T-cell (primary cell): ENCODE measurements at places on chromosomes 13 and 19. TPM values are rescaled to one million over a fixed set of nuclear protein-coding genes. Genes with fewer than 3 reads are reported as not detected.

DNA sequence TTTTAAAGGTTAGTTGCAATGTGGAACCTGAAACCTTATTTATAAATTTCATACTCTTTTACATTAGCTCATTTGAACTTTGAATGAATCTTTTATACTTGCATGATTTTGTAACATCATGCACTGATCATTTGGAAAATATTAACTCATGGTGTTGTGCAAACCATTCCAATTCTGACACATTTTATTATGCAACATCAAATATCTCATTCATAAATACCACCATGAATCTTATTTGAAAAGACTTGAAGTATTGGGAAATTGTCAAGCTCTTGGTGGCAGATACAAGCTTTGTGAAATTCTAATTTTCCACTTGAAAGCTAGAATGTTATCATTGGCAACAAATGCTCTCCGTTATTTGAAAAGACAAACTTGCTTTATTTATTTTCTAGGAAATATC is 379.9 kb upstream of the PCDH20 start:
- no peaks in the 10 kb centered on the region for H3K4me1 ChIP-seq
- no peaks in the 10 kb centered on the region for H3K27me3 ChIP-seq
- H3K36me3 ChIP-seq, result no peaks in the 10 kb centered on the region
- DNase-seq, result no peak

- no peak overlapping the region for H3K4me3 ChIP-seq
- peaks cover 2% of the 10 kb centered on the region for H3K4me1 ChIP-seq
- H3K36me3 ChIP-seq, result peaks cover 69% of the 10 kb centered on the region
Measured at GRCh38 chr19:18865973-18866799, 29.8 kb downstream of the CERS1 start.

DNA sequence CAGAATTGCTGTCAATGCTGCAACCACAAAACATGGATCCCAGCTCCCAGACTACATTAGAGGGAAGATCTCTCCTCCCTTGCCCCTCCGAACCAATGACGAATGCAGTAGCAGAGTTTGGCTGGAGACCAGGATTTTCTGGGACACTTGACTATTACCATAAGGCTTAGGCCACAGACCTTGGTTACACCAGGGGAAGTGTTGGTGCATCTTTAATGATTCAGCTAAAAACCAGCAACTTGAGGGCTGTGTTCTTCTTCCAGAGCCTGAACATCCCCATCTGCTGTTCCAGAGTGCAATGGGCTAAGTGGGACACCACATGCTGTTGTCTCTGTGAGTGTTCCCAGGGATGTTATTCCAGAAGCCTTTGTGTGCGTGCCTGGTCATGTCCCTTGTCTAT is 528.2 kb downstream of the LMO7 start:
- H3K27ac ChIP-seq, result no peak overlapping the region
- no peaks in the 10 kb centered on the region for H3K27me3 ChIP-seq
- no peaks in the 10 kb centered on the region for H3K36me3 ChIP-seq
- no peak for DNase-seq

- no peaks in the 10 kb centered on the region for H3K36me3 ChIP-seq
- H3K27ac ChIP-seq, result no peak overlapping the region
- no peaks in the 10 kb centered on the region for H3K27me3 ChIP-seq
- no peak for DNase-seq
Measured at GRCh38 chr13:32048816-32049215, 17.2 kb downstream of the FRY start.

- no peak overlapping the region for H3K4me3 ChIP-seq
- DNase-seq, result no peak
- no peaks in the 10 kb centered on the region for H3K36me3 ChIP-seq
- H3K27me3 ChIP-seq, result no peaks in the 10 kb centered on the region
- no peak overlapping the region for H3K27ac ChIP-seq
- peaks cover 4% of the 10 kb centered on the region for H3K4me1 ChIP-seq
Measured at GRCh38 chr19:28737021-28737895, 475.7 kb downstream of the UQCRFS1 start.

- peaks cover 37% of the 10 kb centered on the region for H3K27me3 ChIP-seq
- no peak overlapping the region for H3K4me3 ChIP-seq
- H3K36me3 ChIP-seq, result no peaks in the 10 kb centered on the region
- no peaks in the 10 kb centered on the region for H3K4me1 ChIP-seq
- no peak for DNase-seq
Measured at GRCh38 chr13:99926014-99926731, 45.4 kb downstream of the ZIC5 start.

DNA sequence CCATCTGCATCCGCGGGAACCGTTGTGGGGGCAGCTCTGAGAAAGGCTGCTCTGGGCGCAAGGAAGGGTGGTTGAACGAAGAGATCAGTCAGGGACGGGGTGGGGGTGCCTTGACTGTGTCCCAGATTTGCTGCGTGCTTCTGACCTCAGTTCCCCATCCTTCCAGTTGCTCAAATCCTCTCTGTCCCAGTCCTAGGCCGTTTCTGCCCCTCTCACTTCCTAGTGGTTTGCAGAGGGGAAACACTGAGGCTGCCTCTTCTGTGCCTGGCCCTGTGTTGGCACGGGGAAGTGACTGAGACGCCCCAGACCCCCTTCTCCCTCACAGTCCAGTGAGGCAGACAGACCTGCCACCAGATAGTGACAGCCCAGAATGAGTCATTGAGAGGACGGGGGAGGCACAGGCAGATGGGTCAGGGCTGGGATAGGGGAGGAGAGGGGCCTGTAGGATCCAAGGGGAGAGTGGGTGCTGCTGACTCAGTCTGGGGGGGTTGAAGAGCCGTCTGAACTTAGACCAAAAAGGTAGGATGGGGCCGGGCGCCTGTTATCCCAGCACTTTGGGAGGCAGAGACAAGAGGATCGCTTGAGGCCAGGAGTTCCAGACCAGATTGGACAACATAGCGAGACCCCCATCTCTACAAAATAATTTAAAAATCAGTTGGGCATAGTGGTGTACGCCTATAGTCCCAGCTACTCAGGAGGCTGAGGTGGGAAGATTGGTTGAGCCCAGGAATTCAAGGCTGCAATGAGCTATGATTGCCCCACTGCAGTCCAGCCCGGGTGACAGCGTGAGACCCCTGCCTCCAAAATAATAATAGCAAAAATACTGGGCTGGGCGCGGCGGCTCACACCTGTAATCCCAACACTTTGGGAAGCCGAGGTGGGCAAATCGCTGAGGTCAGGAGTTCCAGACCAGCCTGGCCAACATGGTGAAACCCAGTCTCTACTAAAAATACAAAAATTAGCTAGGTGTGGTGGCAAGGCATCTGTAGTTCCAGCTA is 26.5 kb downstream of the NUMBL start:
- peak overlapping the region; percentile 67 for H3K4me3 ChIP-seq
- H3K27ac ChIP-seq, result peak overlapping the region; percentile 68
- H3K27me3 ChIP-seq, result no peaks in the 10 kb centered on the region
- H3K4me1 ChIP-seq, result no peaks in the 10 kb centered on the region

GRCh38 chr13:52034616-52035226 is 10.2 kb downstream of the UTP14C start:
- no peak overlapping the region for H3K4me3 ChIP-seq
- DNase-seq, result no peak
- no peaks in the 10 kb centered on the region for H3K4me1 ChIP-seq
- no peaks in the 10 kb centered on the region for H3K27me3 ChIP-seq
- H3K36me3 ChIP-seq, result no peaks in the 10 kb centered on the region

The PODNL1 gene
- total RNA-seq, result not detected

The SOHLH2 gene
- total RNA-seq, result not detected

The OLFM2 gene
- total RNA-seq, result 11.9 TPM

The OR7C1 gene
- not detected for total RNA-seq

The SOX21 gene
- total RNA-seq, result not detected

The SCGB2B2 gene
- total RNA-seq, result 0.64 TPM

The IL12RB1 gene
- 41.7 TPM for total RNA-seq
